ENCODE measurements at places on chromosomes 13 and 19. TPM values are rescaled to one million over a fixed set of nuclear protein-coding genes. Genes with fewer than 3 reads are reported as not detected.
A peak's percentile ranks its signal among the peaks of the same experiment; 100 is the strongest.

The RHPN2 gene
- total RNA-seq = 39.1 TPM

The OR10H5 gene
- total RNA-seq = not detected

The PDX1 gene
- total RNA-seq = not detected

The C19orf33 gene
- total RNA-seq = 66.1 TPM

The IGFL3 gene
- total RNA-seq = not detected

The B3GNT3 gene
- 14.7 TPM for total RNA-seq

GRCh38 chr13:71374471-71375049 is 492.4 kb downstream of the DACH1 start:
- H3K4me1 ChIP-seq = no peaks in the 10 kb centered on the region
- no peak overlapping the region for H3K4me3 ChIP-seq
- no peaks in the 10 kb centered on the region for H3K36me3 ChIP-seq
- no peaks in the 10 kb centered on the region for H3K27me3 ChIP-seq
- DNase-seq = peak; percentile 4

DNA sequence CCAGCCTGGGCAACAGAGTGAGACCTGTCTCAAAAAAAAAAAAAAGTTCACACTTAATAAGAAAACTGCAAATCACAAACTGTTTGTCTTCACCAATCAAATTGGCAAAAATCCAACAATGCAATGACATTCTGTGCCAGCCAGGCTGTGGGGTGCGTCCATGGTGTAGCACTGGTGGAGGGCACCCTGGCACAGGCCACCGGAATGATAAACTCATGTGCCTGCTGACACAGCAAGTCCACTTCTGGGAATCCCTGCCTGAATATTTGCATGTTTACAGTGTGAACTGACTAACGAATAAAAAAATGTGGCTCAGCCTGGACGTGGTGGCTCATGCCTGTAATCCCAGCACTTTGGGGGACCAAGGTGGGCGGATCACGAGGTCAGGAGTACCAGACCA is 1.6 kb upstream of the LRRC25 start:
- peak overlapping the region; percentile 63 for H3K27ac ChIP-seq
- DNase-seq = peak; percentile 87
- no peak overlapping the region for H3K4me3 ChIP-seq
- peaks cover 7% of the 10 kb centered on the region for H3K27me3 ChIP-seq

DNA sequence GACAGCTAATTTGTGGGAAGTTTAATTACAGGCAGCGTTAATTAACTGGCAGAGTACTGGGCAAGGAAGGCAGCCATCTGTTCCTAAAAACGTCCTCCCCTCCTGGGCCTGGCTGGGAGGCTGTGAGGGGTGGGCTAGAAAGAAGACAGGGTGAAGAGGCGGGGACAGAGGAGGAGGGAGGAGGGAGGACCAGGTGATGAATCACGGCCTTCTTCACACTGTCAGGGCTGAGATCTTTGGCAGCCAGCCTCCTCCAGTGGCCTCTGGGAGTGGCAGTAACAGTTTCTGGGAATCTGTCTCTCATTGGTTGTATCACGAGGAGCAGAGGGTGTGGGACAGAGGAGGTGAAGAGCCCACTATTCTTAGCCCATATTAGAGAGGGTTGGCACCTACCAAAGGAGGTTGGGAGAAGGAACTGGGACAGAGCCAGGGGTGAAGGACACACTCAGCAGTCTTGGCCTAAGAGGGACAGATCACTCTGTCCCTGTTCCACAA is 9.6 kb upstream of the ZNRF4 start:
- no peak for DNase-seq
- peaks cover 4% of the 10 kb centered on the region for H3K4me1 ChIP-seq
- no peaks in the 10 kb centered on the region for H3K27me3 ChIP-seq
- no peaks in the 10 kb centered on the region for H3K36me3 ChIP-seq

- no peaks in the 10 kb centered on the region for H3K27me3 ChIP-seq
- DNase-seq = no peak
- peaks cover 82% of the 10 kb centered on the region for H3K36me3 ChIP-seq
- H3K4me1 ChIP-seq = peaks cover 52% of the 10 kb centered on the region
- H3K27ac ChIP-seq = peak overlapping the region; percentile 90
These were observed 11.5 kb downstream of the CFD start for GRCh38 chr19:870963-871401.

DNA sequence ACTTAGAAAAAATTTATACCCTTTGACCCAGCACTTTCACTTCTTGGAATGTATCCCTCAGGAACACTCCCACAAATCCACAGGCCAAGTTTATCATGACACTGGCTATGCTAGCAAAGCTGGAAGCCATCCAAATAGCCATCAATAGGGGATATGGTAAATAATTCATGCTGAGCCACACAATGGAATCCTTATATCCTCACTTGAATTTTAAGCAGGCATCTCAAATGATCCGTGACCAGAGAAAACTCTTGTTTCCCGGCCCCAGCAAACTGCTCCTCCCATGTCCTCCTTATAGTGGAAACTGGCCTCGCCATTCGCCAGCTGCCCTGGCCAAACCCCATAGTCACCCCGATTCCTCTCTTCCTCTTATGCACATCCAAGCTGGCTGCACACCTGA is 37.6 kb downstream of the GRIK5 start:
- H3K27ac ChIP-seq = no peak overlapping the region
- no peak overlapping the region for H3K4me3 ChIP-seq
- H3K4me1 ChIP-seq = no peaks in the 10 kb centered on the region

- H3K27me3 ChIP-seq = no peaks in the 10 kb centered on the region
- H3K27ac ChIP-seq = no peak overlapping the region
- no peak overlapping the region for H3K4me3 ChIP-seq
- H3K36me3 ChIP-seq = peaks cover 44% of the 10 kb centered on the region
- DNase-seq = no peak
These were observed 7.1 kb upstream of the WTIP start for GRCh38 chr19:34474233-34474989.

DNA sequence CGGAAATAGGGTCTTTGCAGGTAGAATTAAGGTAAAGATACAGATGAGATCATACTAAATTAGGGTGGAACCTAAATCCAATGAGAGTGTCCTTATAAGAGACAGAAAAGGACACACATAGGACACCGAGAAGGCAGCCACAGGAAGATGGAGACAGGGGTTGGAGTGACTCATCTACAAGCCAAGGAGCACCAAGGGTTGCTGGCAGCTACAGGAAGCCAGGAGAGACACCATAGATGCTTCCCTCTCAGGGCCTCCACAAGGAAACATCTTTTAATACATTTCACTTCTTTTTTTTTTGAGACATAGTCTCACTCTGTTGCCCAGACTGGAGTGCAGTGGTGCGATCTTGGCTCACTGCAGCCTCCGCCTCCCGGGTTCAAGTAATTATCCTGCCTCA is 10.1 kb downstream of the TMEM143 start:
- H3K27me3 ChIP-seq = no peaks in the 10 kb centered on the region
- no peak overlapping the region for H3K27ac ChIP-seq
- H3K36me3 ChIP-seq = no peaks in the 10 kb centered on the region
- DNase-seq = no peak

- H3K36me3 ChIP-seq = no peaks in the 10 kb centered on the region
- H3K4me1 ChIP-seq = no peaks in the 10 kb centered on the region
- no peak overlapping the region for H3K27ac ChIP-seq
- H3K4me3 ChIP-seq = no peak overlapping the region
- DNase-seq = no peak
These were observed 126.6 kb downstream of the HS6ST3 start for GRCh38 chr13:96216543-96216942.

DNA sequence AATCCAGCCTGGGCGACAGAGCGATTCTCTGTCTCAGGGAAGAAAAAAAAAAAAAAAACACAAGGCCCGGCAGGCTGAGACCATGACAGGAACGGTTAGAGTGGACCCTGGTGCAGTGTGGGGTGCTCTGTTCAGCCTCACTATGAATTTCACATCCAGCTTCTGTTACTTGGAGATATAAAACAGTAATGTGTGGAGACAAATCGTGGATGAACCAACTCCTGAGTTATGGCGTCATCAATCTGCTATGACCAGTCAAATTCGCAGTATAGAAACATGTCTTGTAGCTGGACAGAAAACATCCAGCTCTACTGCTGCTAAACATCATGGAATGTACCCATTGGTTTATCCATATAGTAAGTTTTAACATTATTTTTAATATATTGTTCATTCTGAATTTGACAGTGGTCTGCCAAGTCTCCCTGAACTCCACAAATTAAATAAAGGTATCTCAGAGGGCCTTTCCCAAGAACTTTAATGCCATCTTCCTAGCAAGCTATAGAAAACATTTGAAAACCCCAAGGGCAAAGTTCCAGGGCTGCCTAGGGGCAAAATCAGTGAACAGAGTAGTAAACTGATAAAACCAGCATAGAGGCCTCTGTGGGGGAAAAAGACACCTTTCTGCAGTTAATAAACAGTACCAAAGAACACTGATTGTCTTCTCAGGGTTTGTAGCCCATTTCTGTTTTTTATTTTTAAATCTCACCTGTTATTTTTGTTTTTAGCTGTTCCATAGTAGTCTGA is 75.8 kb downstream of the LRCH1 start:
- no peak overlapping the region for H3K27ac ChIP-seq
- H3K36me3 ChIP-seq = no peaks in the 10 kb centered on the region

GRCh38 chr13:46086985-46087384 is 17.8 kb downstream of the CPB2 start:
- H3K27me3 ChIP-seq = no peaks in the 10 kb centered on the region
- H3K27ac ChIP-seq = no peak overlapping the region
- no peak for DNase-seq
- no peak overlapping the region for H3K4me3 ChIP-seq
- H3K4me1 ChIP-seq = no peaks in the 10 kb centered on the region
